ENCODE measurements at places on chromosomes 11 and 22. TPM values are rescaled to one million over a fixed set of nuclear protein-coding genes. Genes with fewer than 3 reads are reported as not detected.

DNA sequence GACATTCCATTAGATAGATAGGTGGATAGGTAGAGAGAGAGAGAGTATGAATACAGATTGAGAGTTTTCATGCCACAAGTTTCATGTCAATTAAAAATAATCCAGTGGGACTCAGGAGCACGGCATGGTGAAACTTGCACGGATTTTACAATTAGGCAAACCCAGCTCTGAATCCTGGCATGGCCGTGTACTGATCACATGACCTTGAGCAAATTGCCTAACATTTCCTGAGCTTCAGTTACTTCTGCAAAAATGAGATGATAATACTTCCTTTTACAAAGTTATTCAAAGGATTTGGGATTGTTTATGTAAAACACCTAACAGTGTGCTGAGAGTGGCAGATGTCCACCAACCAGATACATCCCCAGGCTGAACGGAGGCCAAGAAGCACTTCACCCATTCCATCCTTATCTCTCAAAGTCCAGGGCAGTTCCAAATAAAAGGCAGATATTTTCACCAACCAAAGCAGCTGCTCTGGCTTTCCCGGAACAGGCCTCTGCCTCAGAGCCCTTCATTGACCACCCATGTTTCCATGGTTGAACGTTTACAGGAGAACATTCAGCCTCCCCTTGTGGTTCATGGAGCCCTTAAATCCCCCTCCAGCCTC, 17.9 kb downstream of the APLNR start:
- H3K4me1 ChIP-seq = no peaks in the 10 kb centered on the region
- no peaks in the 10 kb centered on the region for H3K27me3 ChIP-seq
- no peak overlapping the region for H3K4me3 ChIP-seq
- H3K36me3 ChIP-seq = no peaks in the 10 kb centered on the region
- DNase-seq = no peak

GRCh38 chr11:92790926-92791616, 178.4 kb upstream of the MTNR1B start:
- H3K4me3 ChIP-seq = no peak overlapping the region
- no peak overlapping the region for H3K27ac ChIP-seq
- no peaks in the 10 kb centered on the region for H3K27me3 ChIP-seq
- H3K36me3 ChIP-seq = no peaks in the 10 kb centered on the region
- no peak for DNase-seq

- no peak for DNase-seq
- H3K27ac ChIP-seq = no peak overlapping the region
- H3K4me3 ChIP-seq = no peak overlapping the region
- H3K27me3 ChIP-seq = no peaks in the 10 kb centered on the region
Observed at GRCh38 chr11:25775603-25776002, 556.3 kb upstream of the ANO3 start.

Gene BRMS1
- total RNA-seq = 48.4 TPM

Gene SHISAL1
- not detected for total RNA-seq

Gene GNAZ
- not detected for total RNA-seq

Gene UNC93B1
- total RNA-seq = 76.3 TPM

Data from naive thymus-derived CD4-positive, alpha-beta T cell (primary cell).